ENCODE measurements at places on chromosomes 6 and 20. TPM values are rescaled to one million over a fixed set of nuclear protein-coding genes. Genes with fewer than 3 reads are reported as not detected.

MRAP2 gene
- total RNA-seq = 6.3 TPM

TDRD6 gene
- total RNA-seq = 0.23 TPM

COL9A3 gene
- total RNA-seq = 0.30 TPM

BHLHE23 gene
- not detected for total RNA-seq

ZKSCAN3 gene
- 5.2 TPM for total RNA-seq

RSPH4A gene
- total RNA-seq = 0.08 TPM

All from smooth muscle cell of the coronary artery (primary cell).